Glomerular endothelial cell (primary cell): ENCODE measurements at places on chromosomes 6 and 20.
A peak's percentile ranks its signal among the peaks of the same experiment; 100 is the strongest.

GRCh38 chr6:11232770-11233626 is 530 bp upstream of the NEDD9 start:
- DNase-seq, result no peak

- DNase-seq, result no peak
Measured at GRCh38 chr6:130520221-130520620, 154.4 kb downstream of the TMEM200A start.

- DNase-seq, result no peak
Measured at GRCh38 chr20:43750774-43751166, 24.0 kb upstream of the GTSF1L start.

- DNase-seq, result no peak
Measured at GRCh38 chr20:51584116-51584515, 41.6 kb upstream of the NFATC2 start.

GRCh38 chr6:133348846-133349245 is 107.7 kb downstream of the EYA4 start:
- DNase-seq, result no peak

GRCh38 chr20:259981-260380 is 2.5 kb downstream of the DEFB132 start:
- no peak for DNase-seq

- DNase-seq, result no peak
Measured at GRCh38 chr6:19024737-19025136, 637.6 kb downstream of the RNF144B start.

- no peak for DNase-seq
Measured at GRCh38 chr6:157326979-157327378, 3.7 kb upstream of the TMEM242 start.

GRCh38 chr6:129852257-129852858 is 8.8 kb downstream of the TMEM244 start:
- DNase-seq, result peak; percentile 23

DNA sequence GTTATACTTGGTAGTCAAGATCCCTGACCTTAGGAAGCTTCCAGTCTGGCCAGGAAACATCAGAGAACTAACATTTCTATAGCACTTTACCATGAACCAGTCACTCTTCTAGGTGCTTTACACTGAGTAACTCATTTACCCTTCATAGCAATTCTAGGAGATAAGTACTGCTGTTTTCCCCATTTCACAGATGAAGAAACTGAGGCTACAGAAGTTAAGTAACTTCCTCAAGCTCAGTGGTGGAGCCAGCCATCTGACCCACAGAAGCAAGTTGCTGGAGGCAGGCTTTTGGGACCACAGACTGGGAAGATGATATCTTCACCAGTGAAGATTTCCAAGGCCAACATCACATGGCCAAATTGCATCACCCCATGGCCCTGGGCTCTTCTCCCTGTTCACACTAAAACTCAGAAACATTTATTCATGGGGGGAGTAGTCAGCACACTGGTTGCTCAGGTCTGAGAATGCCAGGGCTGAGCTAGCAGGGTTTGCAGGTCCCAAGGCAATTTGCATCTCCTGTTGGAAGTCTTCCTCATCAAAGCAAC is 70.3 kb downstream of the UNC5CL start:
- no peak for DNase-seq

DNA sequence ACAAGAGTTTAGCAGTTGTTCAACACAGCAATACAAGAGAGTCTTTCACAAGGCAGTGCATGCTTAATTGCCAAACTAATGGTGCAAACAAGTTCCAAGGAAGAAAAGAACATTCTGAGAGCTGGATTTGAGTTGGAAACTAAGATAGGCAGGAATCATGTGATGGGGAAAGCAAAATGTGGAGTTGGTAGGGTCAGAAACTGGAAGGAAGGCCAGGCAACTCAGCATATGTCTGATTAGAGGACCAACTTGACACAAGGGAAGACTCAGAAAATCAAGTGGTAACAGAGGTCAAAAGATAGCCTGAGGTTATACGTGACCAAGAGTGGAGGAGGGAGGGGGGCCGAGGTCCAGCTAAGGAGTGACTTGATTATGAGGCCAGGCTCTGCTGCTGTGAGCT is 117.3 kb downstream of the SMLR1 start:
- no peak for DNase-seq

- DNase-seq, result no peak
Measured at GRCh38 chr20:63978319-63979228, 868 bp downstream of the SAMD10 start.

- no peak for DNase-seq
Measured at GRCh38 chr20:8711501-8711900, 357.4 kb upstream of the PLCB4 start.

GRCh38 chr6:167774881-167775280 is 51.8 kb upstream of the AFDN start:
- no peak for DNase-seq

- no peak for DNase-seq
Measured at GRCh38 chr6:13001927-13002326, 285.4 kb downstream of the PHACTR1 start.

DNA sequence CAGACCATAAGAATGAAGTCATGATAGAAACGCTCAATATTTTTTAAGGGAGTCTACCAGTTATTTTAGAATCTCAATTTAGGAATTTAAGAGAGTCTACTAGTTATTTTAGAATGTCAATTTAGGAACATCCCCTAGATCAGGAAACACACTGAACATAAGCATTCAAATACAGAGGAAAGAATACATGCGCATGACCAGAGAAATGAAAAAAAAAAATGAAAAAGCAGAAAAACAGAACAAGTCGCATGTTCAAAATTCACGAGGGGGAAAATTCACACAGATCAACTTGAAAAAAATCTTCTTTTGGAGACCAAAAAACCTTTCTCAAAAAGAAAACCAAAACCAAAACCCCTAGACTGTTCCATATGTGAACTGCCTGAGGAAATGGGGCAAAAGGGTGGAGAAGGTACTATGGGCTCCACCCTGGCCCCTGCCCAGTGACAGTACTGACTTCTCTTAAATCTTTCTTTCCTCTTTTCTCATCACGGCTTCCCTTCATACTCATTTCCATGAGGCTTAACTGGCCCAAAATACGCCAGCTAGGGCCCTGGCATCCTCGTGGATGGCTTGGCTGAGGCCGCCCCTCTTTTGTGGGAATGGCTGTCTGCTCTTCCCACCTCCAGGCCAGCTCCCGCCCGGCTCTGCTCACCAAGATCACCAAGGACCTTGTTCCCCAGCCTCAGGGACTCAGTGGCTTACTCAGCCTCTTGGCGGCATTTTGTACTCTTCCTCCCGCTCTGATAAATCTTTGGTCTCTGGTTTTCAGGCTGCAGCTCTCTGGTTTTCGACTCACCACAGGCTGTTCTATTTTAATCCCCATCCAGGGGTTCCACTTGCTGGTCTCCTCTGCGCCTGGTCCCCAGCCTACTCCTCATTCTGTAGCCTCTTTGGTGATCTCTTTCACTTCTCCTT is 11.2 kb downstream of the ZBTB2 start:
- no peak for DNase-seq

DNA sequence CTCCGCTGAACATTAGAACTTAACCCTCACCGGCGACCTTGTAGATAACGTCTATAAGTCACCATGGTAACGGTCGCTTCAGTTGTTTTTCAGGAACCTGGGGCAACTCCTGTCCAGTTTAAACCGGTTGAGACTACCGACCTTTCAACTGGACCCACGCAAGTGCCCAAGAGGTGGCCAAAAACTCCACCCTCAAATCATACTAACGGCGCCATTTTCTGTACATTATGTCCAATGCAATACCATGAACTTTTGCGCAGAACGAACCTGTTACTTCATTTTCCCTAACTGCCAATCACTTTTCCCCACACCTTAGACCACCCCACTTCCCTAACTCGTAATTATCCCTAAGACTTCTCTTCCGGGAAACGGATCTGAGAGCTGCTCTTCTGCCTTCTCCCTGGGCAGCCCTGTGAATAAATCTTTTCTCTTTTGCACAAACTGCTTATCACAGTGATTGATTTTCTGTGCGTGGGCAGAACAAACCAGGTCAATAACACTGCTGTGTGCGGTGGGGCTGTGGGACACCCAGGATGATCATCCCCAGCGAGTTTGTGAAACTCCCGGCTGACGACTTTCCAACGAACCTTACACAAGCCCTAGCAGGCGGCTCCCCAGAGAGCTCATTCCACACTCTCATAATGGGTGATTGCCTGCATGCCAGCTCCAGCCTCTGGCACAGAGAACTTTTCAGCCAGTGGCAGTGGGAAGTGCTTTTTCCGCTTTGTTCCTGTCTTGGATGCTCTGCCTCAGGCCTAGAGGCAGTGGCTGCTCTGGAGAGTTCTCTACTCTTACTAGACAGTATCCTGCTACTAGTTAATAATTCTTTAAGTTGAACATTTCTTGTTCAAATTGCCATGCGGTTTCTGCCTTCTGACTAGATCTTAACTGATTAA is 28.6 kb downstream of the GPX5 start:
- no peak for DNase-seq

GRCh38 chr6:127297502-127298070 is 30.9 kb downstream of the RNF146 start:
- no peak for DNase-seq

GRCh38 chr20:995170-995569 is 6.9 kb downstream of the RSPO4 start:
- DNase-seq, result no peak

GRCh38 chr6:25248123-25248522 is 31.1 kb upstream of the CARMIL1 start:
- DNase-seq, result no peak
